ENCODE measurements at places on chromosomes 3 and 15. TPM values are rescaled to one million over a fixed set of nuclear protein-coding genes. Genes with fewer than 3 reads are reported as not detected.

Gene PLCH1
- 11.9 TPM for total RNA-seq

Gene PLXNB1
- 383 TPM for total RNA-seq

Gene RPL14
- 414 TPM for total RNA-seq

Gene ARGFX
- total RNA-seq = not detected

Gene BCHE
- total RNA-seq = 1.3 TPM

Gene LRTM1
- total RNA-seq = not detected

Gene ARL6IP5
- total RNA-seq = 50.9 TPM

Gene LEKR1
- 2.6 TPM for total RNA-seq

Gene DNASE1L3
- 5.1 TPM for total RNA-seq

Gene EPHA3
- total RNA-seq = 33.9 TPM

Gene DNAJB8
- not detected for total RNA-seq

Gene ALDH1L1
- 7.6 TPM for total RNA-seq

Gene CYP1A1
- not detected for total RNA-seq

Gene ALS2CL
- 50.0 TPM for total RNA-seq

Gene TSPAN3
- total RNA-seq = 87.5 TPM

Gene CCK
- not detected for total RNA-seq

Gene PAQR5
- 18.3 TPM for total RNA-seq

Gene C3orf38
- 24.6 TPM for total RNA-seq

Gene DNAH12
- total RNA-seq = not detected

Gene KCNMB2
- total RNA-seq = not detected

Gene CHRM5
- not detected for total RNA-seq

Gene SLC12A8
- total RNA-seq = 9.4 TPM

Gene CLDN16
- not detected for total RNA-seq

Gene FOXL2NB
- not detected for total RNA-seq

Gene PRSS50
- not detected for total RNA-seq

Gene BSN
- total RNA-seq = 0.37 TPM

Gene ARHGEF3
- total RNA-seq = 17.5 TPM

Gene AHSG
- total RNA-seq = not detected

Gene CSPG4
- 25.1 TPM for total RNA-seq

Gene GMNC
- total RNA-seq = 0.18 TPM

Gene DPH3
- total RNA-seq = 19.6 TPM

Gene IL5RA
- total RNA-seq = 0.29 TPM

Gene TMEM41A
- 23.2 TPM for total RNA-seq

Gene PTX3
- 14.6 TPM for total RNA-seq

Gene ZFAND6
- 61.9 TPM for total RNA-seq

Gene SH2D7
- not detected for total RNA-seq

Measured in stomach (tissue), 19 donors.